ENCODE measurements at places on chromosomes 4 and X.

DNA sequence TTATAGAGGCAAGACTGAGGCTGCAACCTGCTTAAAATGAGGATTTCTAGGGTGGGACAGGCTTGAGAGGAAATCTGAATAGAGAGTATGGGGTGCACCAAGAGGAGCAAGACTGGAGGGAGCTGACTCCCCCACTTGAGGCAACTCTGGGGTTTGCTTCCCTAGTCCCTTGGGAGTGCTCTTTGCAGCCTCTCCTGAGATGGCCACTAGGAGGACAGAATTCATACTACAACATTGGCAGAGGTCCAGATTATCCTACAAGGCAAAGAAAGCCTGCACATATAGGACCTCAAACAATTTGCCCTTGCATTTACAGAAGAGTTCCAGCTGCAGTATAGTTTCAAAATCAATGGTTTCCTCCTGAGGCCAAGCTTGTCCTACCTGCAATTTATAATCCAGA lies 830.9 kb downstream of the TECRL start:
- no peaks in the 10 kb centered on the region for H3K36me3 ChIP-seq
- no peaks in the 10 kb centered on the region for H3K27me3 ChIP-seq
- peak; percentile 3 for DNase-seq

DNA sequence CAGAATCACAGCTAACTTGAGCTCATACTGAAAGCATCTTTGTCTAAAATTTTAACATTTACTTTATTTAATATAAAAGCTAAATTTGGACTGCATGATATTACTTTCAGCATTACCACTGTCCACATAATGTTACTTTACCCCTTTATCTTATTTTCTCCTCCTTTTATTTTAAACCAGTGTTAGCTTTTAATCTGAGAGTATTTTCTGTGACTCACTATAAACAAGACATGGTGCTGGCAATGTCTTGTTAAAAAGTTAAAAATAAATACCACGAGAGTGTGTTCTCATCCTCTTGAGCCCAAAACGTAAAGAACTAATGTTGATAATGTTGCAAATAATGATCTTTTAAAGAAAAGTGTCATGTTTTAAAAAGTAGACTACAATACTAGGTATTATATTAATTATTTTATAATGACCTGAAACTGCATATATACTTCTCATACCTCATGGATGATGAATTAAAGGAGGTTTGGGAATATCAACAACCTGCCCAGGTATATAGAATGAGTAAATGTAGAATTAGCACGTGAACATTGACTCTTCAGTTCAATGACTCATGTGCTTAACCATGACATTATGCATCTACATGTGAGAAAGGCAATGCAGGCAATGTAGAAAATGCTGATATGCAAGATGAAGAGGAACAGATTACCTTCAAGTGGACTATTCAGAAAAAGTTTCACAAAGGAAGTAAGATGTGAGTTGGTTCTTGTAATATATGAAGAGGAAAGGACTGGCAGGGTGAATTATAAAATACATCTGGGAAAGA lies 454.1 kb upstream of the ADGRL3 start:
- H3K27ac ChIP-seq, result no peak overlapping the region
- DNase-seq, result no peak
- H3K4me1 ChIP-seq, result no peaks in the 10 kb centered on the region
- H3K27me3 ChIP-seq, result no peaks in the 10 kb centered on the region
- no peak overlapping the region for H3K4me3 ChIP-seq

DNA sequence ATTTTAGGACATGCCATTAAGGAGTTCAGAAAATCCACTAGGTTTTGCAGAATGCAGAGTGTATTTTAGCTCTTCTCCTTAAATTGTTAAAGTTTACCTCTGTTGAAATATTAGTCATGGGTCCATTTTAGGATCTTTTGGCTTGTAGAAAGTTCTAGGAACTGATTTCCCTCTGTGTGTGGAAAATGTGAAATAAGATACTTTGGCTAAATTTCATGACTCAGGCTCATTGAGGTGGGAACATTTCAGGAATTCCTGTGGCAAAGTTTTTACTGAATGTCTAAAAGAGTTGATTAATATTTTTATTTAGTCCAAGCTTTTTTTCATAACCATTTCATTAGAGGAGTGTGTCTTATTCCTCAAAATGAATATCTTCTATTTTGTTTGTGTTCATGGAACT lies 7.0 kb downstream of the FHIP1A start:
- no peaks in the 10 kb centered on the region for H3K27me3 ChIP-seq
- H3K4me3 ChIP-seq, result no peak overlapping the region
- no peak overlapping the region for H3K27ac ChIP-seq
- DNase-seq, result peak; percentile 70
- H3K36me3 ChIP-seq, result no peaks in the 10 kb centered on the region

DNA sequence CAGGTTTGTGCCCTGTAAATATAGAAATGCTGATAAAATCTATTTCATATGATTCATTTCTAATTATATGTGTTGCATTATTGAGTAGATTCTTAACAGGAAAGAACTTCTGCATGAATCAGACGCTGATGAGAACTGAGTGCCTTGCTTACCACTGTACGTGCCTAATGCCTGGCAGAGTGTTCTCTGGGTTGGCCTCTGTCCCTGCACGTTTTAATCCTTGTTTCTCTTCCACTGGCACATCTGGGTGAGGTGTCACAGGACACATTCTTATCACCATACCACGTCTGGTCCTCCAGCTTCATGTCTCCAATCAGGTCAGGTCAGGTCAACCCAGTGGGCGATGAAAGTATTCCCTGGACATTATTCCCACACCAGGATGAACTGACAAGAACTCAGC lies 53.6 kb downstream of the KLF3 start:
- H3K27ac ChIP-seq, result peak overlapping the region; percentile 73
- peak overlapping the region; percentile 5 for H3K4me3 ChIP-seq
- no peaks in the 10 kb centered on the region for H3K27me3 ChIP-seq
- H3K36me3 ChIP-seq, result no peaks in the 10 kb centered on the region
- peak; percentile 89 for DNase-seq

- H3K27me3 ChIP-seq, result peaks cover 41% of the 10 kb centered on the region
- H3K4me3 ChIP-seq, result no peak overlapping the region
- H3K27ac ChIP-seq, result no peak overlapping the region
- no peaks in the 10 kb centered on the region for H3K36me3 ChIP-seq
- H3K4me1 ChIP-seq, result no peaks in the 10 kb centered on the region
Observed at GRCh38 chr4:153060196-153060595, 124.1 kb downstream of the FHDC1 start.
